ENCODE measurements at places on chromosomes 1 and 21. TPM values are rescaled to one million over a fixed set of nuclear protein-coding genes. Genes with fewer than 3 reads are reported as not detected.
A peak's percentile ranks its signal among the peaks of the same experiment; 100 is the strongest.

Gene FCGR3B
- total RNA-seq: 1.4 TPM

GRCh38 chr1:182700351-182700709, 15.9 kb upstream of the RGS8 start:
- DNase-seq: no peak

DNA sequence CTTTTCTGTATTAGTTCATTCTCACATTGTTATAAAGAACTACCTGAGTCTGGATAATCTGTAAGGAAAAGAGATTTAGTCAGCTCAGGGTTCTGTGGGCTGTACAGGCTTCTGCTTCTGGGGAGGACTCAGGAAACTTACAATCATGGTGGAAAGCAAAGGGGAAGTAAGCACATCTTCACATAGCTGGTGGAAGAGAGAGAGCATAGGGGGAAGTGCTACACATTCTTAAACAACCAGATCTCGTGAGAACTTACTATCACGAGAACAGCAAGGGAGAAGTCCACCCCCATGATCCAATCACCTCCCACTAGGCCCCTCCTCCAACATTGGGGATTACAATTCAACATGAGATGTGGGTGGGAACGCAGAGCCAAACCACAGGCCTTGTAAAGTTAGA, 37.9 kb upstream of the AHCTF1 start:
- DNase-seq: no peak

DNA sequence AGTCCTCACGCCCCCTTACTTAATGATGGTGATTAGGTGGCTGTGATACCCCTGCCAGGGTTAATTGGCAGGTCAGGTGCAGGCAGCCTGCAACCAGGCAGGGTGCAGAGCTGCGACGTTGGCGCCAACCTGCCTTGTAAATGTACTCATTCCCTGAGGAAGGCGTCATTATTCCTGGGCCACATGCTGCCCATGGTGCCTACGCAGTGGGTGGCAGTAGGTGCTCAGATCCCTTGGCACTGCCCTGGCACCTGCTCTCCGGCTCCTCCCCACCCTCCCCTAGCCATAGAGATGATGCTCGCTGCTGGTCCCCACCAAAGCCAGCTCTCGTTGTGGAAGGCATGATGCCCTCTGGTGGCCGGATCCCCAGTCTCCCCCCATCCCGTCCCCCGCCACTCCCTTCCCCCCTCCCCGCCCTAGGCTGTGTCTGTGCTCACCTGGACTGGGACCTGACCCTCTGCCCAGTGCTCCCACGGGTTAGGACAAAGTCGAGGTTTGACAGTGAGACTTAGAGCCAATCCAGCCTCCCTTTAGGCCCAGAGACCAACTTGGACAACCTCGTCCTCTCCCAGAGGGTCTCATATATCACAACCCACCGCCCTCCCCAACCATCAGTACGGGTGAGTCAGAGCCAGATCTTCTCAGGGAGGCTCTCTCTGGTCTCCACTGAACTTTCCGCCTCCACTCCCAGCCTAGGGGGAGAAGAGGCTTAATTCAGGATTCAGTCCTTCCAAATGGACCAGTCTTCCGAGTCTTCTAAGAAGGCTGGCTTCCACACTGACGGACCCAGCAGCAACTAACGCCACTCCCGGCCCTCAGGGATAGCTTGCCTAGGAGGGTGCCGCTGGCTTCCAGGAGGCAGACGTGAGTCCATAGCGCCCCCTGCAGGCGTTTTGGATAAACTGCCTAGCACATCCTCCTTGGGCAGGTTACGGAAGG, 5.7 kb downstream of the KRTCAP2 start:
- peak; percentile 90 for DNase-seq

DNA sequence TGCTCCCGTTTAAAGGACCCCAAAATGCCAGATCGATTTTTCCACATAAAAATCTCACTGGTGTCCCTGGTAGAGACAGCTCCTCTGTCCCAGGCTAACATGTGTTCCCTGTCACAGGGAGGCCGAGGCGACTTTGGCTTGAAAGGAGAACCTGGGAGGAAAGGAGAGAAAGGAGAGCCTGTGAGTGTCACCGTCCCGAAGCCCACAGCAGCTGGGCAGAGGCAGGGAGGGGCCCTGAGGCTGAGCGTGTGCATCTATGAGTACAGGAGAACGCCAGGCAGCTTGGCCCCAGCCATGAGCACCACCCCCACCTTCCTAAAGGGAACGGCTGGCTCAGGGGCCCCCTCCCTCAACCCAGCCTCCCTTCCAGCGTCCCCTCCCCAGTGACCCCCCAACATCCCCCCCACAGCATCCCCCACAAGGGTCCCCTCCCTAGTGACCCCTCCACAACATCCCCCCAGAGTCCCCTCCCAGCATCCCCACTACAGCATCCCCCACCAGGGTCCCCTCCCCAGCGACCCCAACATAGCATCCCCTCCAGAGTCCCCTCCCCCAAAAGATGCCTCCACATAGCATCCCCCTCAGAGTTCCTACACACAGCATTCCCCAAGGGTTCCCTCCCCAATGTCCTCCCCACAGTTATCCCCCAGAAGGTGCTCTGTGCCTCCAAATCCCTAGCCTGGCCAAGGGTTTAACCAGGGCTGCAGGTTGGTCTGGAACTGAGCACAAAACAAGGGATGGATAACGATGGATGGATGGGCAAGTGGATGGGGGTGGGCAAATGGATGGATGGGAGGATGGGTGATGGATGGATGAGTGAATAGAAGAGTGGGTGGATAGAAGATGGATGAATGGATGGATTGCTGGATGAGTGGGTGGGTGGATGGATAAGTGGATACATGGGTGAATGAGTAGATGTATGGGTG, 25.1 kb downstream of the COL6A2 start:
- DNase-seq: no peak

GRCh38 chr1:176863613-176864012, 300.9 kb downstream of the ASTN1 start:
- DNase-seq: no peak

GRCh38 chr1:175200678-175201521, 8.3 kb upstream of the KIAA0040 start:
- peak; percentile 88 for DNase-seq

DNA sequence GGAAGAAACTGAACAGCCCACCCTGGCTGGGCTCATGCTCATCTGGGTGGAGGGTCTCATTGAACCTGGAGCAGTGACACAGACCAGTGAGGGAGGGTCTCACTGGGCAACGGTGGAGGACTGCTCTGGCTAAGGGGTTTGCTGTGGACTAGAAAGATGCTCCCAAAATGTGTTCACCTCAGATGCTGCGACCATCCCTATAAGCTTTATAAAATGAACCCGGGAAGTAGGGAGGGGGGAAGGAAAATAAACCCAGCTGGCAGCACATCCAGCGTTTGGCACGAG, 34.5 kb upstream of the LBR start:
- DNase-seq: no peak

- DNase-seq: peak; percentile 19
Measured at GRCh38 chr1:231694465-231695077, 68.0 kb downstream of the DISC1 start.

- DNase-seq: no peak
Measured at GRCh38 chr1:59468828-59469428, 172.0 kb downstream of the FGGY start.
